ENCODE measurements at places on chromosomes 4 and X.

DNA sequence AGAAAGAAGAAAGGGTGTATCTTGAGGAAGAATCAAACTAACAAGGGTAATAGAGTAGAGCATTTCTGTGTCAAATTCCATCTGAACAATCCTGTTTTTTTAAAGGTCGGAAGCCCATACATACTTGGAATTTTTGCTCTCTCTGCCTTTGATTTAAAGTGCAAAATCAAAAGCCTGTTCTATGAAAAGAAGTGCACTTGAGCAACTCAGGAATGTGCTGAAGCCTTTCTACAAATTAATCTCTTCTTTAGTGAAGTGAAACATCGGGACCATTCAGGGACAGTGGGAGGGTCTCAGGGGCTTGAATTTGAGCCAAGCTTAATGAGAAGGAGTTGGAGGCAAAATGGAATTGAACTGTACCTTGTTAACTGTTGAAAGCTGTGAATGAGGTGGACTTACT lies 1008.5 kb upstream of the LCORL start:
- no peak for DNase-seq

GRCh38 chr4:10003666-10004065 lies 17.6 kb downstream of the SLC2A9 start:
- no peak for DNase-seq

GRCh38 chrX:18677161-18677869 lies 5.4 kb upstream of the RS1 start:
- DNase-seq, result no peak

DNA sequence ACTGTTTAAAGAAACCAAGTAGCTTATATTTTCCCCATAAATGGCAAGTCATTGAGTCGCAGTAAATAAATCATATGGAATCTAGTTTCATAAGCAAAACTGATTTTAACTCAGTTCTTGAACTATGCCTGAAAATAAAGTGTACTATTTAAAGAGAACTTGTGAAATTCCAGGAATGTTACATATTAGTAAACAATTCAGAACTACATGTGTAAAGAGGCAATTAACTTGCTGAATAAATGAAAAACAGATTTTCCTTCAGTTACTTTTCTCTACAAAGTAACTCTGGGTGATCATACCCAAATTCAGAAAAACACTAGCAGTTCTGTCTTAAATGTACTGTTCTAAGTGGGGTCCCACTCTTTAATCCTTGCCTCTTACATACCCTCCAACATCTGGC lies 236.1 kb upstream of the EDNRA start:
- no peak for DNase-seq

DNA sequence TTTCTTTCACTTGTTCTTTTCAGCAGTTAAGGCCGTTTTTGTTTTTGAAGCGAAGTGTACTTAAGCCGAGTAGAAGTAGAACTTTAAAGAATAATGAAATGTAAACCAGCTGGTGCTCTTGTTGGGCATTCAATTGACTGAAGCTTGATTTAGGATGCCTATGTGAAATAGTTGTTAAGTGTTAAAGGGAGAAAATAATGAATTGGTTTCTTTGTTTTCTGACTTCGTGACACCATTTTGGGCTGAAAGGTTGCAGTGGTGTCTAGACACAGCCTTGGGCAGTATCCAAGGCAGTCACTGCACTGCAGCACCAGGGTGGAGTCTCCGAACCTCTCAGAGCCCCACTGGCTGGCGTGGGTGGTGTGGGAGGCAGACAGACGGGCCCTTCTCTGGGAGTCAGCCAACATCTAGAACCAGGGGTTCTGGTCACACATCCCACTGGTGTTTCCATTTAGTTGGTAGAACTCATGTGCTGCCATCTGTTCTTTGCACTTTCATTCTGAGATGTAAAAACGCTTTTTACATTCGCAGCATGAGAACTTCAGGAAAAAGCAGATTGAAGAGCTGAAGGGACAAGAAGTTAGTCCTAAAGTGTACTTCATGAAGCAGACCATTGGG lies 3.5 kb downstream of the UCHL1 start:
- no peak for DNase-seq

DNA sequence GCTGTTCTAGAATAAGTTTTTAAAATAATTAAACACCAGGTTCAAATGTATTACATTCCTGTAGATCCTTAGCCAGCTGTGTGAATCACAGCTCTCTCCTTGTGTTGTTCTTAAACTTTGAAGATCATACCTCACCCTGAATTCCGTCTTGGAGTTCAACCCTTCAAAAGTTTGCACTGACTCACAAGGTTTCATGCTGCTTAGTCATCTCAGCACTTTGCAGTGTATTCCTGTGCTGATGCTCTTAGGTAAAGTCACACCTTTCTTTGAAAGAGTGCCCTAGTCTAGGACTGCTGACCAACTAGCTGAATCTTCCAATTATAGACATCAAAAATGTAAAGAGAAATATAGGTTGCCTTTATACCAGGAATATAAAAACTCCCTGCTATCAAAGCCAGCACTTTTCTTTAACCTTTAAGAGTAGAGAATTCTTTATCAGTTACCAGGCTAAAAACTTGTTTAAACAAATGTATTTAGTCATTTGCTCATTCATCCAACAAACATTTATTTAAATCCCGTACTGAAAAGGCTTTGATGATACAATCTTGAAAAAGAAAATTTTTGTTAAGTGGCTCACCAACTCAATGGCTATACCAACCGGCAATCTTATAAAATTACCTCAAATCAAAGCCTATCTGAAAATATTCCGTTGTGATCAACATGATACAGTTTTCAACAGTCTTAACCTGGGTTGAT lies 169.7 kb downstream of the RAP1GDS1 start:
- no peak for DNase-seq

- DNase-seq, result no peak
These were observed 127.7 kb upstream of the RPS6KA3 start for GRCh38 chrX:20394451-20394850.

- no peak for DNase-seq
These were observed 601.8 kb upstream of the ZFP42 start for GRCh38 chr4:187393531-187394344.

DNA sequence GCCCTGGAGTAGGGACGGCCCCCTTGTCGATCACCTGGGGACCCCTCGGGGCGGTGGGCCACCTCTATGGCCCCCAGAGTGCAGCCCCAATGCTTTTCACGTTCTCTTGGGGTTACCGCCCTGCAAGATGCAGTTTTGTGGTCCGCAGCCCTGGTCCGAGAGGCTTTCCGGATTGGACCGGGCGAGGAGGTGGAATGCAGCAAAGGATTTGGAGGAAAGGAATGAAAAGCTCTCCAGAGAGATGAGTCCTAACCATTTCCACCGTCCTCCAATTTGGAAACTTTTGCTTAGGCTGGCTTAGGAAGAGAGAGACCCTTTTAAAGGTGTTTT lies 601 bp downstream of the SLC25A43 start:
- no peak for DNase-seq

GRCh38 chrX:105463473-105463872 lies 243.0 kb upstream of the TEX13A start:
- DNase-seq, result no peak

DNA sequence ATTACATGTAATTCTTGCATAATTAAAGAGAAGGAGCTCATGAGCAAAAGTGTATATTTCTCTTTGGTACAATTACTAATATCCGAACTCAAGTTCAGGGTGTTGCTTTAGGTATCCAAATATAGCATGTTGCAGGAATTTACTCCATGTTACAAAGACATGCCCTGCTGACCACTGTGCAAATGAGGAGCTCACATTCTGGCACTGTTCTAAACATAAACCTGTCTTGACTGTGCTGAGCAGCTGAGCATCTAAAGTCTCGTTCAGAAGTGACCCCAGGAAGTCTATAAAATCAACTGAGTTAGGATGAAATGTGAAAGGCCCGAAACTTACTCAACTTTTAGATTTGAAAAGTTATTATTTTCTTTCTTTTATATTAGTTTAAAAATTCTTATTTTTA lies 124.3 kb downstream of the STIM2 start:
- DNase-seq, result no peak

- no peak for DNase-seq
These were observed 3.3 kb upstream of the NKX3-2 start for GRCh38 chr4:13547485-13548041.

GRCh38 chr4:138513535-138513934 lies 271.4 kb upstream of the SLC7A11 start:
- no peak for DNase-seq

GRCh38 chr4:120749445-120750151 lies 172.9 kb downstream of the PRDM5 start:
- DNase-seq, result no peak

DNA sequence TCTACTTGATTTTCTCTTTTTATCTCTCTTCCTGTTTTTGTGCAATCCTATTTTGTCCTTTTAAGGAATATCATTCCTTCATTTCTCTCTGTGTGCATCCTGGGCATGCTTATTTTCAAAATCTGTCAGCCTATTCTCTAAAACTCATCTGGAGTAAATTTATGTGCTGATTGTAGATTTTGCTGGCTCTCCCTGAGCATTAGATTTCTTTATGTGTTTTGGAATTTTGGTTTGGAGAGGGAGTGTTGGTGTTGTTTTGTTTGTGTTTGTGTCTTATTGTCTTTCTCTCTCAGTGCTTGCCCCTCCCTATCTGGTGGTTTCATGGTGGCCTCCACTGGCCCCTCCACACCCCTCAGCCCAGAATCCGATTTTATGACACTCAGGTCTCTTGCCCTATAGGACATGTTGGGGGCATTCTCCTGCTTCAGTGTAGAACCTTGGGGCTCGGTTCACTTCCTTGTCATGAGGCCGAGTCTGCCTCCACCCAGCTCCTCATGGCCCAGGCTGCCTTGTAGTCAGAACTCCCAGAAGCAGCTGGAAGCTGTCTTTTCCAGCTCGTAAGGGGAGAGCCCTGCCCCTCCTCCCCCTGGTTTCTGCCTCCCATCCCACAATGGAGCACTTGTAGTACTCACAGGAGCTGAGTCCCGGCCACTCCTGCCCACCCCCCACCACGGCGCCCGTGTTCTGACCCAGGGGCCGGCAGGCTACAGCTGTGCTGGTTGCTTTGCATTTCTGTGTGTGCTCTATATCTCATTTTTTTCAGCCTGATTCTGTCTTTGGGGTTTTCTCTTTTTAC lies 24.5 kb upstream of the PJA1 start:
- no peak for DNase-seq

- no peak for DNase-seq
These were observed 10.6 kb downstream of the C4orf54 start for GRCh38 chr4:99647071-99647470.

- DNase-seq, result no peak
These were observed 137.6 kb downstream of the TENM3 start for GRCh38 chr4:182380771-182381181.

GRCh38 chr4:123747016-123747415 lies 350.4 kb downstream of the SPRY1 start:
- no peak for DNase-seq

DNA sequence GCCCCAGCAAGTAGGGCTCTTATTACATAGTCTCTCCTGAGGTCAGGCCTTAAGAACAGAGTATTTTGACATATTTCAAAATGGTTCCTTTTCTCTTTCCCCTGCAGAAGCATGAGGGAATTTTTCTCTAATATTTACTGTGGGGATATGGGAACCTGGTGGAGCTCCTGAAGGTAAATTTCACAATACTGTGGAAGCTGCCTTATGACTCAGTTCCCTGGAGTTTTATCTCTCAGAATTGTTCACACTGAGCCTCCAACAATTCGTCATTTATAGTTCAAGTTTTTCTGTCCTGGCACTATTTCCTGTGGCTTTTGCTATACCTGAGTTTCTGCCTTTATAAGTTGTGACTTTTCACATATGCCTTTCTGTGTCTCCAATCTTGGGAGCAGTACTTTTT lies 607.2 kb upstream of the NDST4 start:
- DNase-seq, result no peak

DNA sequence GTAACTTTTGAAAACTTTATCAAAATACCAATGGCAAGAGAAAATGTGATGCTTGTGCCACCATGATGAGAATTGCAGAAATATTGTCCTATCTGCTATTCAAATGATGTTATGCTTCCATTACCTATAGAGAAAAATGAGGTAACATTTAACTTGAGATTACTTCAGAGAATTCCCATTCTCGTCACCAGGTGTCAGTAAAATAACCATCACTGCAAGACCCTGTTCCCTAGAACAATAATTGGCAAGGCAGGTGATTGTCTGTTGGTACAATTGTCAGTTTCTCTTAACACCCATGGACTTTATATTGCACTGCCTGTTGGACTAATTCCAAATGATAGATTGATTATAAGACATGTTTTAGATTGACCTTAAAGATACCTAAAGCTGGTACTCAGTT lies 179.9 kb downstream of the GABRG1 start:
- DNase-seq, result no peak

DNA sequence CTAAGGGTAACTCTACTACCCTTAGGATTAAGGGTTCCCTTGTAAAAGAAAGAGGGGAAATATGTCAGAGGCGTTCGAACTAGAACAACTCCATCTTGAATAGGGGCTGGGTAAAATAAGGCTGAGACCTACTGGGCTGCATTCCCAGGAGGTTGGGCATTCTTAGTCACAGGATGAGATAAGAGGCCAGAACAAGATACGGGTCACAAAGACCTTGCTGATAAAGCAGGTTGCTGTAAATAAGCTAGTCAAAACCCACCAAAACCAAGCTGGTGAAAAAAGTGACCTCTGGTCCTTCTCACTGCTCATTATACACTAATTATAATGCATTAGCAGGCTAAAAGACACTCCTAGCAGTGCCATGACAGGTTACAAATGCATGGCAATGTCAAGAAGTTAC lies 922.0 kb downstream of the DMD start:
- DNase-seq, result no peak

- DNase-seq, result no peak
These were observed 13.7 kb downstream of the ATP5ME start for GRCh38 chr4:660401-660800.

- no peak for DNase-seq
These were observed 44.2 kb upstream of the SPRY1 start for GRCh38 chr4:123352240-123352945.

DNA sequence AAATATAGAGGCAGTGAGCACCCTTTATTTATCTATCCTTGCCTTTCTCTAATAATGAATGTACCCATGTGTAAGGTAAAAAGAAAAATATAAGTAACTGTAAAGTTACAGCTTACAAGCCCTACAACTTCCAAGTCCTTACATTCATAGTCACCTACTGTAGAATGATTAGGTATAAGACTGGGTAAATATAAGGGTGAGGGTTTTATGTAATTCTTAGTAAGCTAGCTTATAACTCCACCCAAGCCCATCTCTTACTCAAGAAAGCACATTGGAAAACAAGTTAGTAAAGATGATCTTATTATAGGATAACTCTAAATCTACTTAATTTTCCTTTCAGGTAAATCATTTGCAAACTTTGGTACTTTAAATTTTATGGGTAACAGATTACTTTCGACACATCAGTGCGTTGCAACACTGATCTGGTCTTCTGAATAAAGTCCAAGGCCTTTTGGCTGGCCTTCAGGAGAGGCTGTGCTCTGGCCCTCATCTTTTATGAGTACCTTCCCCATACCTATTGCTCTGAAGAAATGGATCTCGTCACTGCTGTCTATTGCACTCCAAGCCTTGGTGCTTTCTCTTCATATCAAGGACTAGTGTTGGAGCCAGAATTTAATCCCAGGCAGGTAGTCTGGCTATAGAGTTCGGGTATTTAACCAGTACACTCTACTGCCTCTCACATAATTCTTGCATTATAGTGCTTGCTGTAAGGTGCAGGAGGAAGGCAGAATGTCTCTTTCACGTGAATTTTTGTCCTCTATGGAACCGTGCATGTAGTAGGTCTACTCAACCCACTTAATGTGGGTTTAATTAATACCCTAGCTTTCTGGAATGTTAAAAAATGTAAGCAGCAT lies 443.6 kb upstream of the AR start:
- DNase-seq, result no peak

GRCh38 chr4:66991521-66991920 lies 553.8 kb downstream of the CENPC start:
- no peak for DNase-seq

Measured in activated naive CD4-positive, alpha-beta T cell (primary cell).